Stimulated activated CD8-positive, alpha-beta memory T cell treated with anti-CD3 and anti-CD28 coated beads, Interleukin-7, amount 100 ng/mL, for 1 hour (primary cell): ENCODE measurements at places on chromosomes 4 and X.

- no peak for DNase-seq
These were observed 110.2 kb upstream of the PRPS2 start for GRCh38 chrX:12681047-12681446.

DNA sequence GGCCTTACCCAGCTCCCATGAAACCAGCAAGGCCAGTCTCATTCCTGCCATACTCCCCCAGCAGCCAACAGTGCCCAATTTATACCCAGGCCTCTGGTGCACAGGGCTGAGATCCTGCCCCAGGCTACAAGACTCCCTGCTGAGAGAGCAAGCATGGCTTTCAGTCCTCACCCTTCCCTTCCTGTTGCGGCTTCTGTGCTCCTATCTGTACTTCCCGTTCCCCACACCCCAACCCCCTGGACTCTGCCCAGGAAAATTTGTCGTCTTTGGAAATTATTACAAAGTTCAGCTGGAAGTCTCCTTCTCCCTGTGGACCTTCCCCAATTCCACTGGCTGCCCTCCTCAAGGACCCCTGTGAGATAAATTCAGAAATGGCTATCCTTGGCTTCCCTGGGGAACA lies 84.1 kb upstream of the GK2 start:
- DNase-seq: no peak

GRCh38 chr4:127311371-127311770 lies 321.4 kb upstream of the INTU start:
- DNase-seq: no peak

DNA sequence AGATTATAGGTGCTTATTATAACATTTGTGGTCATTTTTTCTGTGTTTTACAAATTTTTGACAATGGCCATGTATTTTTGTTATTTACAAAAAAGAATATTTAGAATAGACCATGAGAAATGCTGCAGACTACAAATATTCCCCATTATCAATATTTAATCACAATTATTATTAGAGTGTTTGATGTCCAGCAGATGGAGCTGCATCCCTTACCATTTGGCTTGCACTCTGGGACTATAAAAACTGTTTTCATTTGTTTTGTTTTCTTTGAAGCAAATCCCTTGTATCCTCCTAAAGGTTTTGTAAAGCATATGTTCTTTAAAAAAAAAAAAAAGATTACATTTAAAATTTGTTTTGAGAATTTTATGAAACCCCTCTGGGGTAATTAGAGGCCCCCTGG lies 85.6 kb upstream of the CXorf66 start:
- DNase-seq: no peak

DNA sequence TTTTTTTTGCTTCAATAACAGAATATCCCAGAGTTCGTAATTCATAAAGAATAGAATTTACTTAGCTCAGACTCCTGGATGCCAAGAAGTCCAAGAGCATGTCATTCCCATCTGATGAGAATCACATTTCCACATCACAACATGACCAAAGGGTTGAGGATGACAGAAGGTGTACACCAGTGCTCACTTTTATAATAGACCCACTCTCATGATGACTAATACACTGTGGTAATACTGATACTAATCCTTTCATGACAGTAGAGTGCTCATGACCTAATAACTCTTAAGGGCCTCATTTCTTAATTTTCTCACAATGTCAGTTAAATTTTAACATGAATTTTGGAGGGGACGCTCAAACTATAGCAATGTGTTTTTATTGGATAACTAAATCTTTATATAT lies 69.2 kb downstream of the ZNF732 start:
- no peak for DNase-seq

DNA sequence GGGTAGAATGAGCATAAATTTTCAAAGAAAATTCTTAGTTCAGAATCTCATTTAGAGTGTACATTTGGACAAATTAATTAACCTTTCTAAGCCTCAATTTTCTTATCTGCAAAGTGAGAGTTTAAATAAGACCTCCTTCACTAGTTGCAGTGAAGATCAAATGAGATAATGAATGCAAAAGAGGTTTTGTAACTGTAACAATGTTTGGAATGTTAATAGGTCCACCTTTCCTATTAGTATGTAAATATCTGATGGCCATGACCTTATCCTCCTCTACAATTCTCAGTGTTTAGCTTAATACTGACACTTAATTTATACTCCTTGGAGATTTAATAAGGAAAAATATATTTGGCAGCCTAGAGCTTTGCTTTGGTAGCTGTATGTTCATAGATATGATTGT lies 138.8 kb downstream of the GABRG1 start:
- DNase-seq: no peak

- no peak for DNase-seq
These were observed 27.7 kb downstream of the NIPAL1 start for GRCh38 chr4:48044298-48044697.

DNA sequence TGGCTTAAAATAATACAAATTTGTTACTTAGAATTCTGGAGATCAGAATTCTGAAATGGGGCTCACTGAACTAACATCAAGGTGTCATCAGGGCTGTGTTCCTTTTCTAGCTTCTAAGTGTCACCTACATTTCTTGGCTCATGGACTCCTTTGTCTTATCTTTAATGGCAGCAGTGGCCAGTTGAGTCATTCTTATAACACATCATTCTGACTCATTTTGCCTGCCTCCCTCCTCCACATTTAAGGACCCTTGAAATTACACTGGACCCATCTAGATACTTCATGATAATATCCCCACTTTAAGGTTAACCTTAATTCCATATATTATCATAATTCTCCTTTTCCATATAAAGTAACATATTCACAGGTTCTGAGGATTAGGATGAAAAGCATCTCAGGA lies 215.9 kb downstream of the GUCY2F start:
- no peak for DNase-seq

- no peak for DNase-seq
These were observed 10.9 kb upstream of the EXOSC9 start for GRCh38 chr4:121789960-121790829.

GRCh38 chrX:101383679-101384205 lies 2.2 kb downstream of the BTK start:
- no peak for DNase-seq

GRCh38 chr4:141473952-141474351 lies 162.4 kb upstream of the IL15 start:
- no peak for DNase-seq

- DNase-seq: no peak
These were observed 119.5 kb upstream of the AFF2 start for GRCh38 chrX:148380650-148381561.

GRCh38 chr4:98113012-98113411 lies 30.3 kb downstream of the STPG2 start:
- no peak for DNase-seq

GRCh38 chr4:54487491-54487890 lies 170.3 kb upstream of the KIT start:
- DNase-seq: no peak

DNA sequence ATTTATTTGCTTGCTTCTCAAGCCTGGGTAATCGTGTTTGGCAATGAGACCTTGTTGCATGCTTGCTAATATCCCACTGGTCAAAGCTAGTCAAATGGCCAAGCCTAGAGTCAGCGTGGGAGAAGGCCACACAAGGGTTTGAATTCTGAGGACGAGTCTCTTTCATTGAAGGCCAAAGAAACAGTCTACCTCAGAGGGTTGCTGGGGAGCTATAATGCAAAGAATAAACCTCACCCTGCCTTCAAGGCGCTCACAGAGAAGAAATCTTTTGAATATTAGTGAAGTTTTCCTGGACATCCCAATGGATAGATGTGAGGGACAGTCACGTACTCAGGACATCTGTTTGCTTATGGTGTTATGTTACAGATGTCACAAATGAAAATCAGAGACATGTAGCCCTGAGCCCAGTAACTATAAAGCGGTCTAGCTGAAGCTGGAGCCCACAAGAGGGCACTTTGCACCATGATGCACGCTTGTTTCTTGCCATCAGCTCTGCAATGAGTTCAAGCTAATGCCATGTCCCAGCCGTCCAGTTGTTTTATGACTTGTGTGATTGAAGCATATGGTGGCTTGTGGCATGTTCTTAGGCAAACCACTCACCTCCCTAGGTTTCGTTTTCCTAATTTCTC lies 1.1 kb upstream of the TLR3 start:
- no peak for DNase-seq

GRCh38 chrX:370244-370962 lies 16.3 kb downstream of the PPP2R3B start:
- DNase-seq: no peak

DNA sequence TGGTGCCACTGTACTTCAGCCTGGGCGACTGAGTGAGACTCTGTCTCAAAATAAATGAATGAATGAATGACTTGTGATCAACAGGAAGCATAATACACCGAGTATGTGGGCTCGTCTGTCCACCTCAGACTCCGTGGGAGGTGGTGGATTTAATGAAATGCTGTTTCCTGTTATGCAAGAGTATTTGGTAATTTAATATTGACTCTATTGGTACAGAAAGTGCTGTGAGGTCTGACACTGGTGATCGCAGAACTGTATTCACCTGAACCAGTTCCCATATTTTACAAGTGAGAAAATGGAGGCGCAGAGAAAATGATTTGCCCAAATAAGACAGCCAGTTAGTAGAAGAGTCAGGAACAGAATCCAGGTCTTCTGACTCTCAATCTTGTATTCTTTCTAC lies 423.3 kb downstream of the RAPGEF2 start:
- no peak for DNase-seq

- no peak for DNase-seq
These were observed 2141.7 kb upstream of the TENM3 start for GRCh38 chr4:180101348-180102083.

GRCh38 chrX:26581091-26581490 lies 365.1 kb downstream of the MAGEB5 start:
- DNase-seq: no peak

DNA sequence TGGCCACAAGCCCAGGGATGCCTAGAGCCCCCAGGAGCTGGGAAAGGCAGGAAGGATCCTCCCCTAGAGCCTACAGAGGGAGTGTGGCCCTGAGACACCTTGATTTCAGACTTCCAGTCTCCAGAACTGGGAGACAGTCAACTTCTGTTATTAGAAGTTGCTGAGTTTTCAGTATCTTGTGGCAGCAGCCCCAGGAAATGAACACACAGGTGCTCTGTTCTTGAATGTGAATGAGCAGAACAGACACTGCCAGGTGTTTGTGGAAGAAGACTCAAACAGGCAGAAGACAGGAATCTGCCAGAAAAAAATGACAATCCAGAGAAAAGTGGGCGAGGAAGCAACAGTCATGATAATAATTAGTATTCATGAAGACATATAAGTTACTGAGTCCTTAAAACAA lies 64.5 kb upstream of the STS start:
- no peak for DNase-seq

GRCh38 chr4:68569466-68570121 lies 6.5 kb downstream of the UGT2B17 start:
- DNase-seq: no peak
